ENCODE measurements at places on chromosomes 6 and 20.

- no peak for DNase-seq
Measured at GRCh38 chr20:57980506-57980905, 247.9 kb downstream of the ANKRD60 start.

DNA sequence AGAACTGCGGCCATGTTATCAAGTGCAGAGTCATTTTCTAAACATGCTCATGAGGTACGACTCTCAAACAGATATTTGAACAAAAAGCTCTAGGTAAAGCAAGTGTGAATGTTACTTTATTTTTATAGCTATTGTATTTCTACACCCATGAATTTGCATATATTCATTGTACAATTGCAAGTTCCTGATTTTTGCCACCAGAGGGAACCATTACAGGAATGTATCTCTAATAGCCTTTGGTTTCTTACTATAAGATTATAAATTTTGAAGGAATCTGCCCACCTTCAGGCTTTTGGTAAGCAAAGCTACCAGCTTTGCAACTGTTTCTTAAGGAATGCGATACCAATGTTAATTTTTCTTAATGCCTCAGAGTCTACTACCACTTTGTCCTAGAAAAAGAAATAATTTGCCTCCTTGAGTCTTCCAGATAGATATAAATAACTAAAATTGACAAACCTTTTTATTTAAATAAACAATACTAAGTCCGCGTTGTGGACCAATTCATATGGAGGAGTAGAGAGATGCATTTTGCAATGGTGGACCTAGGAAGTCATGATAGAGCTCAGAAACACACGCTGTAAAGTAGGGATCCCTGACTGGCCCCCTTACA, 125.4 kb upstream of the SAMD5 start:
- no peak for DNase-seq

DNA sequence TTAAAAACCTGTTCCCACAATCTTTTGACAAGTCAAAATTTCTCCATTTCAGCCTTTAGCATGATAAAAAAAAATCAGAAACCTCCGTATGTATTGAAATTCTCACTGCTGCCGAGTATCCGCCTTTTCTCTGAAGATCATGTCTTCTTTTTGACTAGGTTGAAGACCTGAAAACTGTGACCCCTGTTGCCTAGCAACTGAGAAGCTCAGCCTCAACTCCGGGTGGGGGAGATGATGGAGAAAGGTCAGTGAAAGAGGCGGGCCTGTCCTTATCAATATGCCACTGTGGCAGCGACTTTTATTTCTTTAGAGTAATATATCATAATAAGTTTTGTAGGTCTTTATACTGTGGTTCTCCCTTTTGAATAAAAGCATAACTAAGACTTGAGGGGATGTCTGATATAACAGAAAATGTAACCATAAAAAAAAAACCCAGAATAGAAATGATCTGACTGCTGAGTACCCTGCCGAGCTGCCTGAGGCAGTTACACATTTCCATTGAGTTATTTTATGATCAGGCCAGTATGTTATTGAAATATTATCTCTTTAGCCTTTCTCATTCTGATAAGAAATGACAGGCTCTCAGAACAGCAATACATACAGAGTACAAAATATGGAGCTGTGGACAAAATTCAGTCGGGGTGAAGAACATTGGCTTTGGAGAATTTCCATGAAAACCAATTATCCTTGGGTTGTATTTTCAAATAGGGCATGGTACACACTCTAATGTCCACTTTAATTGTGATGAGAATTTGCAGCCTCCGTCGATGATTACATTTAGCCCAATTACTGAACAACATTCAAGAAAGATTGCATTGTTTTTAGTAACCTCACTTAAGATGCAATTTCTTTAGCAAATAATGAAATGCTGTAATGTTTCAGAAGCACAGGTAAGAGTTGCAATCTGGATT, 136.7 kb upstream of the EEF1E1 start:
- DNase-seq: no peak

- DNase-seq: no peak
Measured at GRCh38 chr6:151136141-151136755, 103.5 kb upstream of the AKAP12 start.

DNA sequence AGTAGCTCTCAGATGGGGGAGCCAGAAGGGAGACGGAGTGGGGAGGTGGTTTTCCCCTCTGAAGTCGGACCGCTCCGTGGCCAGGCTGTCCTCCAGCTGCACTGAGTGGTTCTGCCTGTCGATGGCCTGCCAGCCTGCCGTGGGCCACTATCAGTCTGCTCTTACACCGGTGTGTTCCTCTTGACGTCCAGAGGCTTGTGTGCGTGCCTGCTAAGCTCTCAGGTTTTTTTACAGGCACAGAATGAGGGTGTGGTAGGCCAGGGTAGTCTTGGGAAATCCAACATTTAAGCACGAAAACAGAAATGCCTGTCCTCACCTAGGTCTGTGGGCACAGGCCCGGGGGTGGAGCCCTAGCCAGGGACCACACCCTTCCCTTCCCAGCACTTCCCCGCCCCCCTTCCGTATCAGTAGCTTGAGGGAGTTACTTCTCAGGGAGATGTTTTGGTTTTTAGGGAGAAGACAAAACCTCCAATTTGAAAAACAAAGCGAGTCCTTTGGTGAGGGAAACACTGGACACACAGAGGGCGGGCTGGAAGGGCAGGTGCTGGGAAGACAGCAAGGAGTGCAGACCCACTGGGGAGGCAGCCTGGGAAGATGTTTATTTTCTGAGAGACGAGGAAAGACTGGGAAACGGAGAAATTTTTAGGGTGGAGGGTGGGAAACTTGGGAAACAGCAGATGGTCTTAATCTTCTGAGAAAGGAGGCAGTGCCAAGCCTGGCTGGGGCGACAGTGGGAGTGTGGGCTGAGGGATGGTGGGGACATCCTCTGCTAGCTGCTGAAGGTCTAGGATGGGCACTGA, 106.5 kb downstream of the LY86 start:
- no peak for DNase-seq

GRCh38 chr6:157181649-157182048, 141.7 kb downstream of the TMEM242 start:
- DNase-seq: no peak

DNA sequence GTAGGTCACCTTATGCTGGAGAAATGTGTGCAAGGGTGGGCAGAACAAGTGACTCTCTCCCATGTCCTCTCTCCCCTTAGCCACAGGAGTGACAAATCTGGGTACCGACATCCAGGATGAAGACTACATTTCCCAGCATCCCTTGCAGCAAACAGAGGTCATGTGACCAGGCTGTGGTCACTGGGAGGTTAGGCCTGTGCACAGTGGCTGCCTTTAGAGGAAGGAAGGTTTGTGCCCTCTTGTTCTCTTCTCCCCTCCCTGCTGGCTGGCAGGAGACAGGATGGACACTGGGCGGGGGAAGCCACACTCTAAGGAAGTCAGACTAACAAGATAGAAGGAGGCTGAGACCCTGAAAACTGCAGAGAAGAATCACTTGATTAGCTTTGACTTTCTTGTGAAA, 360.2 kb downstream of the PREX1 start:
- no peak for DNase-seq

DNA sequence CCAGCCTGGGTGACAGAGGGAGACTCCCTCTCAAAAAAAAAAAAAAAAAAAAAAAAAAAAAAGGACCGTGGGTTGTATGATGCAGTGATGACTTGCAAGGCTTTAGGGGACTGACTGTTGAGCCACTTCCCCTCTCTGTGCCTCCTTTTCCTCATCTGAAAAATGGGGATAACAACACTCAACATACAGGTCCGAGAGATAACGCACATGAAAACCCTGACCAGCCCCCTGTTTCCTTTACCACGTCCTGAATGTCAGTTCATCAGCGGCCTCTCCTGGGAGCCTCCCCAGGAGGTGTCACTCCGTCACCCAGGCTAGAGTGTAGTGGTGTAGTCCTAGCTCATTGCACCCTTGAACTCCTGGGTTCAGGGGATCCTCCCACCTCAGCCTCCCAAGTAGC, 3.9 kb downstream of the SLA2 start:
- DNase-seq: no peak

DNA sequence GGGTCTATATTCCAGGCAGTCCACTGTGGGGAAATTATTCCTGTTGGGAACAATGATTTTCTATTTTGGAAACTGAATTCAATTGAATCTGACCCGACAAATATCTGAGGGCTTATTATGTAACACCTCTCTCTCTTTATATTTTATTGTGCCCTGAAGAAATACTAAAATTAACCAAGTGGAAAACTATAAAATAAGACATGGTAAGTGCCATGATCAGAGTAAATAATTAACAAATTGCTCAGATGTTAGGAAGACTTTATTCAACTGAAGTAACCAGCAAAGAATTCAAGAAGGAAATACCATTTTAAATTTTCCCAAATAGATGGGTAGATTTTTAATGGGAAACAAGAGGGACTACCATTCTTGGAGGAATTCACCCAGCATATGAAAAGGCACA, 632.9 kb downstream of the MAFB start:
- DNase-seq: no peak

GRCh38 chr6:97189767-97190166, 93.2 kb downstream of the MMS22L start:
- no peak for DNase-seq

- no peak for DNase-seq
Measured at GRCh38 chr6:70616728-70617260, 50.1 kb downstream of the SDHAF4 start.

All from NCI-H1105 treated with DMSO at 0.1 percent for 48 hours (cell line).